ENCODE measurements at places on chromosomes 3 and 15.

DNA sequence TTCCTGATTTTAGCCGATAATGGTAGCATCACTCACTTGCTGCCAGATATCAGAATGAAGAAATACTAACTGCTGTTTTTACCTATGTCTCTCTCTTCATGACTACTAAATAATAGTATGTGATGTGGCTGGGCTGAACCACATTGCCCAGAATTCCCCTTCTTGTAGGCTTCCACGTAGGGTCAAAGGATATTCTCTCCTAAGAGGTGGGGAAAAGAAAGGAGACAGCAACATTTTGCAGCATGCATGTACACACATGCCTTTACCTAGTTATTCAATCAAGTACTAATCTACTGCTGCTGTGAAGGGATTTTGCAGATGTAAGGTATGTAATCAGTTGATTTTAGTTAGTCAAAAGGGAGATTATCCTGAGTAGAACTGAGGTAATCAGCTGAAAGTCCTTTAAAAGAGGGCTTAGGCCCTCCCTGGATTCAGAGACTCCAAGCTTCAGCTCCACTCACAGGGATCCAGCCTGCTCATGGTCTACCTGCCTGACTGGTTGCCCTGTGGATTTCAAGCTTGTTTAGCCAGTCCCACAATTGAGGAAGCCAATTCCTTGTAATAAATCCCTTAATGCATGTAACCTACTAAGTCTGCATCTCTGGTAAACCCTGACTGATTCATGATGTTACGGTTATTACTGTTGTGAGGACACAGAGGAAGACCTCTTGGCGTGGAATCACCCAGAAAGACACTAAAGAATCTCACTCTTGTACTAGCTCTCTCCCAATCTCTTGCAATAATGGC, 20.4 kb downstream of the PLD1 start:
- DNase-seq, result no peak

DNA sequence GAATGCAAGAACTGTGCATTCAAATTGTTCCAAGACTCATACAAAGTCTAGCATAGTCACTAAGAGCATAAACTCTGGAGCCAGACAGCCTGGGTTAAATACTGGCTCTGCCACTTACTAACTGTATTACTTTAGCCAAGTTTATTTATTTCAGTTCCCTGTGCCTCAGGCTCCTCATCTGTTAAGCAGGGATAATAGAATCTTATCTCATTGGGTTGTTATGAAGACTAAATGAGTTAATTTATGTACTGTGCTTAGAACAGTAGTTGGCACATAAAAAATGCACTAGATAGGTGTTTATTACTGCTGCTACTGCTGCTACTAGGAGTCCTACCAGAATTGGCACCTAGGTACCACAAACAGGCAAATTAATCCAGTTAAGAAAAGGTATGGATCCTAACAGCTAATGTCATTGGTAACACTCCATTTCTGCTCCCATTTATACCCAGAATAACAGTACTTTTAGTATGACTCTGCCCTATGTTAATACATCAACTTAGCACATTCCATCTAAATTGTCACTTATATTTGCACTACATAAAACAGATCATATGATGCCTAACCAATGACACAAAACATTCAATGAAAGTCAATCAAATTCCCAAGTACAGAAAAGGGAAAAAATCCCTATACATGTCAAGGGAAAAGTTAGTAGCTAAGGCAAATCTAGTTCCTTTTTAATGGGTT, 45.7 kb downstream of the GSK3B start:
- DNase-seq, result no peak

DNA sequence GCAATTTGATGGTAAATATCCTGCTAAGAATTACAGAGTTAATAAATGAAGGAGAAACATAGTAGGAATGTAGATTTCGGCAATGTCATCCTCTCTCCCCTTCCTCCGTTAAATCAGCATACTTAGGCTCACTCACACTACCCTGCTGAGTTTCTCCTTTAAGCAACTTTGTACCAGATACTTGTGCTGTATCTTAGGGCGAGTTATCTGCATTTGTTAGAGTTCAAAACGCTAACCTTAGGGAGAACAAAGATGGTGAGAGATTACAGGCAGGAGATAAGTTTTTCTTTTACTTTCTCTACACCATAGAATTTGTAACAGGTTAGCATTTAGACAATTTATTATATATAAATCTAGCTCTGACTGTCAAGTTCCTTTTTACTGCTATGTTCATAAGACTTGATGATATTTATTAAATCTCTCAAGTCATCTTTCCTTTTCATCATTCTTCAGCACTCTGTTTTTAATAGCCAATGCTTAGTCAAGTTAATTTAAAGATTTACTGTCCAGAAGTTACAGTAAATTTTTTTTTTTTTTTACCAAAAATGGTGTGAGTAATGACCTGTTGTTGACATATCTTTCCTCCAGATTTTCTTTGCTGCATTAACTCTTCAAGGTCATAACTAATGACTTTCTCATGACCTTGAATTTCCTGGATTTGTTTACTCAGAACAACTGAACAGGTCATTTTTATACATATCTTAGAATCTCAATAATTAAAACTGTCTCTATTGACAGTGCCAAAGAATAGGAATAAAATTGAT, 22.2 kb downstream of the SUCNR1 start:
- DNase-seq, result no peak

DNA sequence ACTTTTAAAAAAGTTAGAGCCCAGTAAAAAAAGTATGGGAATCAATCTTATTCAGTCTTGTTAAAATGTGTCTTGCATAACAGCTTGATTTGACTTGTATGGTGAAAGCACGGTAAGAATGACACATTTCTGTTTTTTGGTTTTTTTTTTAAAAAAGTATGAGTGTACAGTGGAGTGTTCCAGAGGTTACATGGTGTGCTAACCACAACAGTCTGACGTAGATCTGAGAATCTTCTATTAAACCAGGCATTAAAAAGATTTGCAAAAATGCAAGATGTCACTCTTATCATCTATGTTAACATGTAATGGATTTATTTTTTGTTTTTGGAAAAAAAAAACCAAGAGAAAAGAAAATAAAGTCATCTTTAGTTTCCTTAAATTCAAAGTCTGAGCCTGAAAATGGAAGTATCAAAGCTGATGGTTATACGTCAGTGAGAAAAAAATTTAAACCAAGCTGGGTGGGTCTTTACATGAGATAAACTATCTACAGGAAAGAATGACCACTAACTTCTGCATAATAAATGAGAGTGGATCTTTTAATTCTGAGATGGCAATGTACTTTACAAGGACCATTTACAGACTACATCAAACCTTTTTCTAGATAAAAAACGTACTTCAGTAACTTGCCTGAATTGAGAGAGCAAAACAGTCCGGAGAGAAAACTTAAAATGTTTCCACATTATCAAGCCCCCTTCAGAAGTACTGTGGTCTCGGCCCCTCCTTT, 1.6 kb downstream of the GABPB1 start:
- DNase-seq, result peak; percentile 94

- peak; percentile 55 for DNase-seq
Observed at GRCh38 chr3:8324747-8325146, 176.9 kb upstream of the LMCD1 start.

- peak; percentile 58 for DNase-seq
Observed at GRCh38 chr3:98817547-98818041, 54.5 kb downstream of the ST3GAL6 start.

DNA sequence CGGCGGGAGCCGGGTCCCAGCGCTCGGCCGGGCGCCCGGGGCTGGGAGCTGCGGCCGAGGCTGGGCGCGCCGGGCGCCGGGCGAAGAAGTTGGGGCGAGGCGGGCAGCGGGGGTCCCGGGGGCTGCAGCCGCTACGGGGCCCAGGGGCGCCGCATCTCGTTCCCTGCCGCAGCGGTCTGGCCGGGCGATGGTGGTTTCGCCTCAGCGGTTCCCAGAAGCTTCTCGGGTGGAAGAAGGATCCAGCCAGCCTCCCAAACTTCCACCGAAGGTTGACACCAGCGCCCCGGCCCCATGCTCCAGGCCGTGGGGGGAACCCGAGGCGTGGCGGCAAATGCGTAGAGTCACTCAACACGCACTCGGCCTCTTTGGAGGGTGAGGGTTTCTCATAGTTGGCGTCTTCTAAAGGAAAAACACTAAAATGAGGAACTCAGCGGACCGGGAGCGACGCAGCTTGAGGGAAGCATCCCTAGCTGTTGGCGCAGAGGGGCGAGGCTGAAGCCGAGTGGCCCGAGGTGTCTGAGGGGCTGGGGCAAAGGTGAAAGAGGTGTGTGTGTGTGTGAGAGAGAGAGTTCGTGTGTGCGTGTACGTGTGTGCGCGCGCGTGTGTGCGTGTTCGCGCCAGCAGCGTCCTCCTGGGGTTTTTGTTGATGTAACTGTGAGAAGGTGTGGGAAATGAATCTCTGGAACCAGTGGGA, 940 bp downstream of the BOC start:
- peak; percentile 59 for DNase-seq

- peak; percentile 54 for DNase-seq
Observed at GRCh38 chr3:125280668-125281361, 68.3 kb upstream of the SLC12A8 start.

DNA sequence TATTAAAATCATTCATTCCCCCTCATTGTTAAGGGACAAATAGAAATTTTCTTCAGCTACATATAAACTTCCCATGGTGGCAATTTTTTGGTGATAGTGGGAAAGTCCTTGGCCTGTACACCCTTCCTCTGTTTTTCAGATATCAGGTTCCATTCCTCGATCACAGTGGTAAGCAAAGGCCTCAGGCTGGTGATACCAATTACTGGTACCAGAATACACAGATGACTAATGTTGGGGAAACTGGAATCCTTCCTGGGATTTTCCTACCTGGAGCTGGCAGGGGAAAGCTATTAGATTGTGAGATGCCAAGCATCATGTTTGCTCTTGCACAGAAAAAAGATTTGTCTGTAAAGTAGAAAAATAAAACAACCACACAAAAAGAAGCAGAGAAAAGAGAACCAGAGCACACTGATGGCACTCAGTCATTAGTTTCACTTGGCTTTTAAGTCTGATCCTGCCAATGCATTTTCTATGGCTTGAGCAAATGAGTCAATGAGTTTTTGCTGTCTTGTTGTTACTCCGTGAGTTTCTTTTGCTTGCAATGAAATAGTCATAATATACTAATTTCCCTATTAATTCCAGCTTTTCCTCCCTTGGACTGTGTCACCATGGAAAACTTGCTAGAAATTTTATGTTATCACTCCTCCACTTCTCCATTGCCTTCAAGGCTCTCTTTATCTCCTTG, 795.0 kb downstream of the ROBO1 start:
- DNase-seq, result no peak

DNA sequence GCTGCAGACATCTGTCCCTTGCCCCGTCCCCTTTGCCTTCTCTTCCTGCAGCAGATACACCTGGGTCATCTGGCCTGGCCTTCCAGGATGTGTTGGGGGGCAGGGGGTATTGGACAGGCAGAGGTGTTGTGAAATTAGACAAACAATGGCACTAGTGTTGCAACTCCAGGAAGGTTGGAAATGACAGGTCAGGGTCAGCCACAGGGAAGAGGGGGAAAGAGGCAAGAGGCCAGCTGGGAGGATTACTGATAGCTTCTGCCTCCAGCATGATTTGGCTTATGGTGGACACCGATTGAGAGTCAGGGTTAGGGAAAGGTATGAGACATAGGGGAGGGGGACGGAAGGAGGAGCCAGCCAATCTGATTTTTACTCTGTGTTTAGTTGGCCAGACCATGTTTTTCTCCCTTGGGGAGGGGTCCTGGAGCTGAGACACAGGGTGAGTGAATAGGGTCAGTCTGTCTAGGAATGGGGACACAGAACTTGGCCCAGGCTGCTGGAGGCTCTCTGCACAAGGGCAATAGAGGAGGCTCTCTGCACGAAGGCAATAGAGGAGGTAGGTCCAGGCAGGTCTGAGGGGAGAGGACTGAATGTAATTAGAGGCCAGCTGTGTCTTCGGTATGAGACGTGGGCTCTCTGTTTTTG, 3.4 kb upstream of the ATP2B2 start:
- DNase-seq, result no peak

- no peak for DNase-seq
Observed at GRCh38 chr3:119500901-119501300, 2.6 kb downstream of the TIMMDC1 start.

GRCh38 chr3:165148876-165149441, 47.2 kb downstream of the SLITRK3 start:
- no peak for DNase-seq

DNA sequence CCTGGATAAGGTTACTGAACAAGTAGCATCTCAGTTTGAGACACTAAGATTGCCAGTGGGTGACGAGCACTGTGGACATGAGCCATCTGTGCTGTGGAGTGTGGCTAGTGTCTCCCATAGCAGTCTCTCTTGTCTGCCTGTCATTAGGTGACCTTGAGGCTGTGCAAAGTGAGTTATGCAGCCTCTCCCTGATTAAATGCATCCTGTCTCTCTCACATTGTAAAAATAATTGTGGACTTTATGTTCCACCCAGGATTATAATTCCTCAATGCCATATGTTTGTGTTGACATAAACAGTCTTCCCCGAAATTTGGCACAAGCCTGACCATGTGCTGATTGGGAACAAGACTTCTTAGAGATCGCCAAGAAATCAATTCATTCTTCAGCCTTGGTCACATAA, 168.9 kb downstream of the MYRIP start:
- DNase-seq, result no peak

DNA sequence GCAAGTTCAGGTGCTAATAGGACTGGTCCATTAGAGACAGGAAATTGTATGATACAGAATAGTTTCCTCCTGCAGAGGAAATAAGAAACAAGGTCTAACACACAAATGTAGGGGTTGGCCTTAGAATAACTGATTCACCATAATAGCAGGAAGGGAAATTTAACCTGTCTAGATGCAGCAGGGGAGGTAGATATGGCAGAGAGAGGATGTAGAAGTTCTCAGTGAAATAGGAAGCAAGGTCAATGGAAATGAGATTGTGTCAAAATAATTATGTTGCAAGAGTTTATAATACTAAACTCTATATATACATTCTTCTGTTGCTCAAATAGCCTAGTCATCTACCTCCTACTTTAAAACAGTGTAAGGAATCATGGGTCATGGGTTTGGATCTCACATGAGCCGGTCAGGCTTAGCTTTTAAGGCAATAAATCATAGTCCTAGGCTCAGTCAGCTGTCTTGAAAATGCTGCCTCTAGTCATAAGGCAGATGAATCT, 17.0 kb downstream of the BCL2A1 start:
- DNase-seq, result no peak

Measured in AG10803 (cell line).